ENCODE measurements at places on chromosomes 3 and 15.

DNA sequence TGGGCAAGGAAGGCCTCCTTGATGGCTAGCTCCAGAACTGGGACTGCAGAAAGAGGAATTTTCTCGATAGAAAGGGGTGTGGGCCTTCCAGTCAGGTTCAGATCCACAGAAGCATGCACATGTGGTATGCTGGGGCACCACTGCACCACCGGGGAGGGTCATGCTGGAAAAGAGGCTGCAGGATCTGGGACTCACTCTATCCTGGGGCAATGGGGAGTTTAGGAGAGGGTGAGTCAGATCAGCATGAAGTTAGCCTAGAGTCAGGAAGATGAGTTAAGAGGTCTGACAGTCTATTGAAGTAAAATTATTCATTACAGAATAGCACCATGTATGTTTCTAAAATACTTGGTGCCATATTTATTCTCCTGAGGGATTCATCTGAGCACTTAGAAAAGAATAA lies 130.2 kb upstream of the TOPAZ1 start:
- DNase-seq: no peak

DNA sequence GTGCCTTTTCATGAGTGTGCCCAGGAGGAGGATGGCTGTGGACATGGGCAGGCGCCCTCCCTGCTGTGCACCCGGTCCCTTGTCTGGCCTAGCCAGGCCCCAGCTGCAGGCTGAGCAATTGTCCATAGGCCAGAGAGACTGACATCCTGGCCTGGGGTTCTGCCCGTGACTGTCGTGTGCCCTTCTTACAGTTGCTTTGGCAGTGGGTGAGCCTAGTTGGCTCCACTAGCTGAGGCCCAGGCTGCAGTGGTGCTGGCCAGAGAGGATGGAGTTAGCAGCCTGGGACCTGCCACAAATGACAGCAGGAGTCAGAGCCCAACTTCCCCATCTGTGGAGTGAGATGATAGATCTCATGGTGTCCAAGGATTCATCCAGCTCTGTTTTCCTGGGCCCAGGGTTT lies 9.0 kb upstream of the CHRNB4 start:
- no peak for DNase-seq

DNA sequence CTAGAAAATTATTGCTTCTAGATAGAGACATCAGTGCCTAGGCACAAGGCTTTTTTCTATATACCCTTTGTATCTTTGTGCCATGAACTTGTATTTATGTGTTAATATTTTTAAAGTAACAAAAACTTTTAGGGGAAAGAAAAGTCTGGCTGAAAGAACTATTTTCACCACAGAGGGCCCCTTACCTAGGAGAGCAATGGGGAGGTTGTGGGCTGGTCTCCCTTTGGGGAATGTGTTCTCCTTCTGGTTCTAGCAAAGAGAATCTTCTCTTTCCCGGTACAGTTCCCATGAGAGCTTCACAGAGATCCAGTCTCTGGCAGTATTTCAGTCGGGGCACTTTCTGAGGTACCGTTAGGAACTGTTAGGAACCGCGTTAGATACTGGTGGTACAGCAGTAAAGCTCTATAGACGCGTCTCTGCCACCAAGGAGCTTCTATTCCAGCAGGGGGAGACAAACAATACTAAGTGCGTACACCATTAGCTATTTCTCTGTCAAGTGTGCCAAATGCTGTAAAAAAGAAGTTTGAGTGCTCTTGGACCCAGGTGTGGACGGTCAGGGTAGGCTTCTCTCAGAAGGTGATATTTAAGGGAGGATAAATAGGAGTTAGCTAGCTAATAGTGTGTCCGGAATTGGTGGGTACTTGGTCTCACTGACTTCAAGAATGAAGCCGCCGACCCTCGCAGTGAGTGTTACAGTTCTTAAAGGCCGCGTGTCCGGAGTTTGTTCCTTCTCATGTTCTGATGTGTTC lies 4.6 kb upstream of the EPB42 start:
- DNase-seq: peak; percentile 6

DNA sequence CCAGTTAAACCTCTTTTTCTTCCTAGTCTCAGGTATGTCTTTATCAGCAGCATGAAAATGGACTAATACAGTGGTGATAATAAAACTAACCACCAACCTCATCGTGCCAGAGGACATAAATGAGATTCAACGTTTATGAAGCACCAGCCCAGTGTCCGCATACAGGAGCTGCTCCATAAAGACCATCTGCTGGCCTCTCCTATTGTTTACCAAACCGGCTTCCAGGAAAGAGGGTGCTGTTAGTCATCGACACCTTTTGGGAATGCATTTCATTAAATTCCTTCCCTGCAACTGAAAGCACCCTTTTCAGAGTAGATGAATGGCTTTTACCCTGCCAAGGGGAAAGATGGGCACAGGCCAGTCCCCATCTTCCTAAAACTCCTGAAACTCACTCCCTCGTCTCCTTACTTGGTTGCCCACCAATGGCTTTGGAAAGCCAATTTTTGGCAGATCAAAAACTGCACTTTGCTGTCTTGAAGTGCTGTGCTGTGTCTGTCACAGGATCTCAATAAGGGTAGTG lies 122.1 kb downstream of the AQP9 start:
- DNase-seq: no peak

- DNase-seq: no peak
Observed at GRCh38 chr15:29970402-29970695, 112.4 kb upstream of the GOLGA8J start.

DNA sequence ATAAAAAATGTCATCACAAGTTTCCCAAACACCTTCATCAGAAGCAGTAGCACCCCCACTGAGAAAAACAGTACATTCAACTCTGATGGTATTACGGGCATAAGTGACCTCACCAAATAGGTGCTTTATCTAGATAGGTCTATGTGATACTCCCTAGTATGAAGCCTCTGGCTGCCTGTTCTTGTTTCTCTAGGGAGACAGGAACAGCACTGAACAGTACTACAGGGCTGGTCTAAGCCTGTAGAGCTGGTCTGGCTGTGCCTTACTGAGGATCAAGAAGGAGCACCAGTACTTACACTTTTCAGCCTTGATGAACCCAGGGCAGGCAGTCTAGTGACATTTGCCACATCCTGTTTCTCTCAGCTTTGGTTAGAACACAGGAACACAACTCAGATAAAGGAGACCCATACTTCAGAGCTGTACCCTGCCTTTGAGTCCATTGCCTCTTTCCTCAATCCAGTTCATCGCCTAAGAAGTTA lies 35.9 kb downstream of the OXNAD1 start:
- no peak for DNase-seq

- no peak for DNase-seq
Observed at GRCh38 chr15:92059036-92059970, 205.8 kb downstream of the SLCO3A1 start.

GRCh38 chr3:120072867-120073525 lies 21.3 kb downstream of the GSK3B start:
- DNase-seq: no peak

GRCh38 chr15:99502182-99502581 lies 63.6 kb upstream of the MEF2A start:
- no peak for DNase-seq

- no peak for DNase-seq
Observed at GRCh38 chr3:60932643-60933042, 318.6 kb downstream of the FHIT start.

DNA sequence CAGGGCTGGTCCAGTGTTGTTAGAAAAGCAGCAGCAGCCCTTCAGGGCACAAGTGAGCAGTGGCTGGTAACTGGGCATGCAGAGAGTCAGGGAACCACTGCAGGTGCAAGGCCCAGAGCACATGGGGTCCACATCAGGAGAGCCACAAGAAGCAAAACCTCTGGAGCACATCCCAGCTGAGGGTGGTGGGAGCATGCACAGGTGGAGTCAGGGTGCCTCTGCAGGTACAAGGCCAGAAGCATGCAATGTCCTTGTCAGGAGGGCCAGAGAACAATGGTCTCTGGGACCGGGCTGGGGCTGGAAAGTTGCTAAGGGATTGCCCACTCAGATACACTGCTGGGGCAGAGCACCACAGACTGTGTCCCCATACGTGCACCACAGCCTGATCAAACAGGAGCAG lies 226.1 kb upstream of the UBE2E2 start:
- DNase-seq: no peak

DNA sequence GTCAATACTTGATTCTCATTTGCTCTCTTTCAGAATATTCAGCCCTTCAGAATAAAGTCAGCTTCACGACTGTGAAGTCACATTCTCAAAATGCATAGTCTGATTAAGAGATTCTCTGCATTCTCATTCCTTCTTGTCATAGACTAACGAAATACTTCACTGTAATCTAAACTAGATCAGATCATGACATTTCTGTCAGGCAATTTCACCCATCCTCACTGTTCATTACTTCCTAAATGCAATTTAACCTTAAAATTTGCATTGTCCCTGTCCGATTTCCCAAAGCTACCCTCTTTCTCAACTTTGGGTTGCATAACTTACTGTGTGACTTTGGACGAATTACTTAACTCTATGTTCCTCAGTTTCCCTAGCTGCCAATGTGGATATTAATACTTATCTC lies 6.2 kb downstream of the RPL22L1 start:
- no peak for DNase-seq

DNA sequence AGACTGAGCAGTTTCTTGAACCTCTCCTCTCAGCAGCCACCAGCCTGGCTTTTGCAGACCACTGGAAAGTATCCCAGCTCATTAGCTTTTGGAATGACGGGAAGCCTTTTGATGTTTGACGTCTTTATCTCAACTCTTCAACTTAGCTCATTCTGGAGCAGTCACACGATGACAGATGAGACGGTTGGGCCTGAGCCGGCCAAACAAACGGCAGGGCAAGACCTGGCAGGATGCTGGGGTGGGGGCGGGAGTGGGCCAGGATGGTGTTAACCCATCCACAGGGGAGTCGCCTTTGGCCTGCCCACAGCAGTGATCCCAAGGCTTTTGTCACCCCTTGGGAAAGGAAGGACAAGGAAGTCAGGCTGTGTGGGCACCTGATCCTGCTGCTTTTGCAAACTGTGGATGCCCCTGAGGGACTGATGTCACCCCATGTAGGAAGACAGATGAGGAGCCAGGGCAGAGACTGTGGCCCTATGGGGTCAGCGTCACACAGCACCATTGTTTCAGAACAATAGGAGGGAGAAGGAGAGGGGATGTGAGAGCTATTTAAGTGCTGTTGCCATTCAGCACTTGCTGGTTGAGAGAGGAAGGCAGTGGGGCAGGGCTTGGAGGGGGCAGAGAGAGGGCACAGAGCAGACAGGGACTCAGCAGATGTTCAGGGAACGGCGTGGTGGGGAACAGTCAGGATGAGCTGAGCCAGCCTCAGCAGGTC lies 121.9 kb upstream of the CTDSPL start:
- DNase-seq: no peak

DNA sequence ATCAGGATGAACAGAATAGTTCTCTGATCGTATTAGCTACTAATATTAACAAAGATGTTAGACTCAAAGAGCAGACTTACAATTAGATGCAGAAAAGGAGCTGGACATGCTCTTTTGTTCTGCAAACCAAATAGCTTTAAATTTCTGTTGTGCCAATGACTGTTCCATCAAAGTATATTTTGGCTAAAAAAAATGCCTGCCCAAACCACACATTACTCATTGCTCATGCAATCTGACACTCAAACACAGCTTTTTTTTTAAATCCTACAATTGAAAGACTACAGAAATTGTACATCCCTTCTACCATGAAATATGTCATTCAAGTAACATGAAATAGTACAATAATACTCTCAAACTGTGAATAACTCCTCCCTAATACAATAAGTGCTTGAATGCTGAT lies 48.6 kb downstream of the SHOX2 start:
- no peak for DNase-seq

- no peak for DNase-seq
Observed at GRCh38 chr3:120524171-120524923, 71.8 kb upstream of the NDUFB4 start.

DNA sequence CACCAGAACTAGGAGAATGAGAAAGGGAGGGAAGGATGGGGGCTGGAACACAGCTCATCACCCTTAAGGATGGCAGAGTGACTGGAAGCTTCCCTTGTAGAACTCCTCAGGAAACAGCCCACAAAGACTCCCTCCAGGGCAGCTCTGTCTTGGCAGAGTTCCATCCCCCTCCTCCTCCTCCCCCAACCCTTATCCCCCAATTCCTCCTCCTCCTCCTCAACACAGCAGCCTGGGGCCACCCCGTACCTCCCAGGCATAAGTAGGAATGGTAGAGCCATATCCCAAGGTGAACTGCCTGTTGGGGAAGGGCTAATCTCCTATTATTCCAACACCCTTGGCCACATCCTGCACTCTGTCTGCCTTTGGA lies 38.8 kb downstream of the ADCY5 start:
- no peak for DNase-seq

- no peak for DNase-seq
Observed at GRCh38 chr3:192122832-192123594, 604.3 kb downstream of the FGF12 start.

GRCh38 chr3:110101361-110101760 lies 764.0 kb upstream of the DPPA4 start:
- no peak for DNase-seq

DNA sequence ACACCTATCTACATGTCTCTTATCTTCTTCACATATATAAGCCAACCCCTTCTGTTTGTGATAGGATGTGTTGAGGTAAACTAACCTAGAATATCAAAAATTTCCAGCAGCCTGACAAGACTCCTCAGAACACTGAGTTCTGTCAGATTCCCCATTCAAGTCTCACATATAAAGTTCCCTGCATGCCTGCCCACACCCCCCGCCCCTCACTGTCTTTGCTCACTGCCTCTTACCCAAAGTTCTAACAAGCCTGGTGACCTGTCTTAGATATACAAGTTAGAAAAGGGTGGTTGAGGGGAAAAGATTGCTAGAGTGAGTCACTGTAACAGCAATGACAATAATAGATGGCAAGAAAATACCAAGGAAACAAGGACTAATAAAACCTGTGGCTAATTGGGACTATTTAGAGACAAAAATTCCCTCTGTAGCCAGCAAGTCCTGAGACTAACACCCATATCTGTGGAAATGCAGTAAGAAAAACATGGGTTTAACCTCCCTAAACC lies 40.1 kb downstream of the FBXO22 start:
- DNase-seq: no peak

- DNase-seq: no peak
Observed at GRCh38 chr3:144381607-144382006, 410.0 kb downstream of the DIPK2A start.

GRCh38 chr3:85074003-85074402 lies 115.2 kb downstream of the CADM2 start:
- DNase-seq: no peak

- no peak for DNase-seq
Observed at GRCh38 chr3:149177122-149177521, 44.5 kb downstream of the CP start.

DNA sequence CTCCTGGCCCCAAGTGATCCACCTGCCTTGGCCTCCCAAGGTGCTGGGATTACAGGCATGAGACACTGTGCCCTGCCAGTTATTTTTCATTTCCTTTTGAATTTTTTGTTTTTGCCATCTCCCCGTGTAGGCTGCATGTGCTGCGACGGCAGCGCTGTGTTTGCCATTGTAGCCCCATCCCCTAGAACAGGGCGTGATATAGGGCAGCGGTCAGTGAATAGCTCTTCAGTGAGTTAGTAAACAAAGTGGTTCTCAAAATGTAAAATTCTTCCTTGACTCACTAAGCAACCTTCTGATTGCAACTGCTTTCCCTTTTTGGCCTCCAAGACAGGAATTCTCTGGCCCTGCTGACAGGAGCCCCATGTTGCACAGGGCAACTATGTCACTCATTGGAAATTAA lies 138.1 kb upstream of the CTDSPL start:
- DNase-seq: no peak

GRCh38 chr3:193572426-193572908 lies 17.8 kb upstream of the ATP13A4 start:
- no peak for DNase-seq

Data from stimulated activated CD8-positive, alpha-beta memory T cell treated with anti-CD3 and anti-CD28 coated beads, Interleukin-15, amount 100 ng/mL, for 4 hours (primary cell).